ENCODE measurements at places on chromosomes 5 and 9. TPM values are rescaled to one million over a fixed set of nuclear protein-coding genes. Genes with fewer than 3 reads are reported as not detected.
A peak's percentile ranks its signal among the peaks of the same experiment; 100 is the strongest.

Gene DMRT2
- total RNA-seq = 0.78 TPM

Gene C1QTNF2
- total RNA-seq = 0.55 TPM

Gene GABRA6
- total RNA-seq = not detected

Gene EGFLAM
- total RNA-seq = not detected

DNA sequence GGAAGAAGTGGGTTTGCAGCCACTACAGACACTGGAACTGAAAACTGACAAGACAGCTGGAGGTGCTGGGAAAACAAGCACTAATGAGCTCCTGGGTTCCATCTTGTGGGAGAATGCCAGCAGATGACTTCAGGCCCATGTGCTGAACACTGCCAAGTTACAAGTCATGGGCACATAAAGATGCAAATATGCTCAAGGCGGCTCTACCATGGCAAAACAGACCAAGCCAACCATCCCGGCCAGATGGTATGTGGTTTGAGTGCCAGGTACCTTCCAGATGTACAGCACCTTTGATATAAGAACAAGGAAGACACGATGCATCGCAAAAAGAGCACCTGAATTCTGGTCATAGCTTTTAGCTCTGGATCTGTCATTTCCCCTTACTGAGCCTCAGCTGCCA is 19.9 kb downstream of the TNFSF8 start:
- no peak for DNase-seq

DNA sequence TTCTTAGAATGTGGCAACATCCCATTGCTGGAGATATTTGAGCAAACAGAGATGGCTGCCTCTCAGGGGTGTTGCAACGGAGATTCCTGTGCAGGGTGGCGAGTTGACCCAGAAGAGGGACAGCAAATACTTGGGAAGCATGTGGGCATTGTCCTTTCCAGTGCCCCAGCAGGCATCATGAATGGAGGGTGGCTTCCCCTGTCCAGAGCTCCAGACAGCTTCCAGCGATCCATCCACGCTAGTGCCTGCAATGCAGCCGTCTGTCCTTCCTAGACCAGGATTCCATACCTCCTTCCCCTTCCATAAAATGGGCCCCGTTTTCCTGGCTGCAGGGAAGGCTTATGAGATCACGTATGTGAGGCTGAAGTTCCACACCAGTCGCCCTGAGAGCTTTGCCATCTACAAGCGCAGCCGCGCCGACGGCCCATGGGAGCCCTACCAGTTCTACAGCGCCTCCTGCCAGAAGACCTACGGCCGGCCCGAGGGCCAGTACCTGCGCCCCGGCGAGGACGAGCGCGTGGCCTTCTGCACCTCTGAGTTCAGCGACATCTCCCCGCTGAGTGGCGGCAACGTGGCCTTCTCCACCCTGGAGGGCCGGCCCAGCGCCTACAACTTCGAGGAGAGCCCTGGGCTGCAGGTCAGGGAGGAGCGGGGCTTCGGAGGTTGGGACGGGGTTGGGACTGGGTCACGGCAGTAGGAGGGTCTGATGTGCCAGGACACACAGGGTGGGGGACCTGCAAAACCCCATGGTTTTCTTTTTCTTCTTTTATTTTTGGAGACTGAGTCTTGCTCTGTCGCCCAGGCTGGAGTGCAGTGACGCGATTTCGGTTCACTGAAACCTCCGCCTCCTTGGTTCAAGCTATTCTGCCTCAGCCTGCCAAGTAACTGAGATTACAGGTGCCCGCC is 17.2 kb downstream of the LAMC3 start:
- DNase-seq = peak; percentile 80

- DNase-seq = no peak
Measured at GRCh38 chr9:99352826-99353225, 130.7 kb downstream of the SEC61B start.

GRCh38 chr5:145557345-145557744 is 277.8 kb downstream of the PRELID2 start:
- no peak for DNase-seq
